Stimulated activated CD8-positive, alpha-beta memory T cell treated with anti-CD3 and anti-CD28 coated beads, Interleukin-4, amount 100 ng/mL, for 24 hours (primary cell): ENCODE measurements at places on chromosomes 3 and 15.

DNA sequence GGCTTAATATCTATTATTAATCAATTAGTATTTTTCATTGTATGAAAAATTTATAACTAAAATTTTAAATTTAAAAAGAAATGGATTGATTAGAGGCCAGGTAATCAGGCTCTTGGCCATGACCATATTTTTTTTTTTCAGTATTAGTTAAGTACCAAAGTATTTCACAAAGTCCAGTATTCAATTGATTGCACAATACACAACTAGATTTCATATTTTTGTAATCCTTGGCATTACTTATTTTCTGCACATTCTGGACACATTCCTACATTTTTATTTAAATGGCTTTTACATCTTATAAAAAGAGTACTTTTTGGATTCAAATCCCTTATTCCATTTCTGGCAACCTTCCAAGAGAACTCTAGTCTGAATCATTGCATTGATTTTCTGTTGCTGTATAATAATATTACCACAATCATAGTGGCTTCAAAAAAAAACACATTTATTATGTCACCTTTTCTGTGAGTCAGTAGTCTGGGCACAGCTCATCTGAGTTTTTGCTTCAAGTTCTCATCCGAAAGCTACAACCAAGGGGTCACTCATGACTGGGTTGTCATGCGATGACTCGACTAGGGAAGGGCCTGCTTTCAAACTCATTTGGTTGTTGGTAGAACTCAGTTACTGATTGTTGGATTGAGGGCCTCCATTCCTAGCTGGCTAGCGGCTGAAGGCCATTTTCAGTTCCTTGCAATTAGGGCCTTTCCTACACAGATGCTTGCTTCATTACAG, 90.7 kb downstream of the CNTN6 start:
- DNase-seq: no peak

DNA sequence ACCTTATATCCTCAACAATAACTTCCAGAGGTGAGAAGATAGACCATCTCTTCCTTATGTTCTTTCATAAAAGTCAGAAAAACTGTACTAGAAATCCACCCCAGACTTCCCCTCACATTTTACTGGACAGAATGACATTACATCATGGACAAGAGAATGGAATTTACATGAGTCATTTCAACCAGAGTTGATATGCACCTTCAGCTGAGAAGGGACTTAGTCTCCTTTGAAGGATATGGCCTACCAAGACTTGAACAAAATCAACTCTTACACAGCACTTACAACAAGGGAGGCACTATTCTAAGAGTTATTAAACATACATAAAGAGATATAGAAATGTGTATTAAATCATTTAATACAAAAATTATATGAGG, 380.0 kb upstream of the DPH6 start:
- DNase-seq: no peak

DNA sequence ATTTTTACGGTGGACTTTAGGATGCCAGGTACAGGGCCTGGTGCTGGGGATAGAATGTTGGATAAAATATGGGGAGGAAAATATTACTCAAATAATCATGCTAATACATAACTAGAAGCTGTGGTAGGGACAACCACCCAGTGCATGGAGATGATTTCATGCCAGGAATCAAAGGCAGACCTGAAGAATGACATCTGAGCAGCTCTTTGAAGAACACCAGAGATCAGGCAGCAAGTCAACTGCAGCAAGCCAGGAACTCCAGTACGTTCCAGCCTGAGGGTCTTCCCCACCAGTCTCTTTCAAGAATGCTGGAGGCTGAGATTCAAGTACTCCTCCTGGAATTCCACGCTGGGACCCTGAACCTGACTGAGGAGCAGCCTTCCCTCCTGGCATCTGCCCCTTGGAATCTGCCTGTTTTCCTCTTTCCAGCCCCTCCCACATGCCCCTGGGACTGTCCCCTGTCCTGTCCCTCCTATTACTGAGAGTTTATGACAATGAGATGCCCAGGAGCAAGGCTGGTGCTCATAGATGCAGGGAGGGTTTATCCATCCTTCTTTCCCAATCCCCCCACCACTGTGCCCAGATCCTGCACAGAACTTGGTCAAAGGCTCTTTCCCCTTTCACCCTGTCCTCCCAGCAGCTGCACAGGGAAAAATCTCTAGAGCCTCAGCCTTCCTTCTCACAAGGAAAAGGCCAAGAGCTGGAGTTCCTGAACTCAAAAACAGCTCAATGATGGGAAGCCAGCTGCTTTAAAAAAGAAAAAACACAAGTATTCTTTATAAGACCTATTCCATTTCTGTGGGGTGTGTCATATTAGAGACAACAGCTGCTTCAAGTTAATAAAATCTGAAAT, 68.0 kb downstream of the PDZRN3 start:
- no peak for DNase-seq

DNA sequence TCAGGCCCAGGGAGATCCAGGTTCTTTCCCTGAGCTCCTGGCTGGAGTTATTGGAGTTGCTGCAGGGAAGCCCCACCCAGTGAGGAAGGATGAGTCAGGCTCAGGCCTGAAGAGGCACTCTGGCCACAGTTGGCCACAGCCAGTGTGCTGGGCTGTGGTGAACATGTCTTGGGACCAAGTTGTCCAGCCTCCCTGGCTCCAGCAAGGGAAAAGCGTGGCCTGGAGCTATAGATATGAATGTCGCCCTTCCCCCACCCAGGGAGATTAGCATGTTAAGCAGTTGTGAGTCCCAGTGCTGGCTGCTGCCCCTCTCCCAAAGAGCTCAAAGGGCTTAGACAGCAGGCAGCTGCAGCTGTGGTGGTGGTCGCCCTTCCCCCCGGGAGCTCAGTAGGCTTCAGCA, 963.2 kb downstream of the ROBO2 start:
- DNase-seq: no peak

DNA sequence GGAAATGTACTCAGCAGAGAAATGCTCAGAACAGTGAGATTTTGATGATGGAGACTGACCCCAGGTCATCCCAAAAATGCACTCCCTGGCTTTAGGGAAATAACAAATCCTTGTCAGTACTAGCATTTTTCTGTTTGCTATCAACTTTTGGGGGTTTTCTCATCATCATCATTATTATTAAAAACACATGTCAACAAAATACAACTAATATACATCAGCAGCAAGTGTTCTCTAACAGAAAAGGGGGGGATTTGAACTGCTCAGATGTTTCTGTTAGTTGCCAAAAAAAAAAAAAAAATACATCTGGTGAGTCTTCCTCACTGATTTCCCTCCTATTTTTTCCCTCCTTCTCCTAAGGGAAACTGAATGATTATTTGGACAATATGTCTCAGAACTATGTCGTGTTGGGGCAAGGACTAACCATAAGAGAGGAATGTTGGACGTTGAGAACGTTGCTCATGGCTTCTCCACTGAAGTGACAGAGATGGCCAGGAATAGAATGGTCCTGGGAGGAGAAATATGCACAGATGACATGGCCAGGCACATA, 230.0 kb upstream of the MCTP2 start:
- DNase-seq: no peak

- DNase-seq: no peak
These were observed 567.3 kb upstream of the KCNMB2 start for GRCh38 chr3:177968891-177969290.

GRCh38 chr3:36697229-36698001, 66.9 kb downstream of the DCLK3 start:
- no peak for DNase-seq

GRCh38 chr3:196617256-196617655, 22.2 kb upstream of the NRROS start:
- no peak for DNase-seq

DNA sequence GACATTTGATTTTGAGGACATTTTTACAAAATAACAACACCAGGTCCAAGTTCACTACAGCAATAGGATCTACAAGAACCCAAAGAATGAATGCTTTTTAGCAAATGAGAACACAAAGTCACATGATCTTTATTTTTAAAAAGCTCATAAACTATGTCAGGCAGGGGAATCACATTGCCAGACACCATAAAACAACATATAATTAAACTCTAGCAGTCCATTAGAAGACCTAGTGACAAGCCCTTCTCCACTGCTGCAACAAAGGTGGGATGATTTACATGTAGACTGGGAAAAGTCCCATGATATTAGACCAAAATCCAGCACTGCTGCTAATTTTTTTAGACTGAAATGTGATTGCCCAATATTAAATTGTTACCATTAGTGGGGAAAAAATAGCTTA, 92.6 kb downstream of the FHIT start:
- no peak for DNase-seq

- DNase-seq: no peak
These were observed 7.0 kb downstream of the SUCLG2 start for GRCh38 chr3:67647390-67647878.

- no peak for DNase-seq
These were observed 101.5 kb downstream of the PGPEP1L start for GRCh38 chr15:98905963-98906711.
